Jurkat, Clone E6-1 (cell line): ENCODE measurements at places on chromosomes 7 and 10.

DNA sequence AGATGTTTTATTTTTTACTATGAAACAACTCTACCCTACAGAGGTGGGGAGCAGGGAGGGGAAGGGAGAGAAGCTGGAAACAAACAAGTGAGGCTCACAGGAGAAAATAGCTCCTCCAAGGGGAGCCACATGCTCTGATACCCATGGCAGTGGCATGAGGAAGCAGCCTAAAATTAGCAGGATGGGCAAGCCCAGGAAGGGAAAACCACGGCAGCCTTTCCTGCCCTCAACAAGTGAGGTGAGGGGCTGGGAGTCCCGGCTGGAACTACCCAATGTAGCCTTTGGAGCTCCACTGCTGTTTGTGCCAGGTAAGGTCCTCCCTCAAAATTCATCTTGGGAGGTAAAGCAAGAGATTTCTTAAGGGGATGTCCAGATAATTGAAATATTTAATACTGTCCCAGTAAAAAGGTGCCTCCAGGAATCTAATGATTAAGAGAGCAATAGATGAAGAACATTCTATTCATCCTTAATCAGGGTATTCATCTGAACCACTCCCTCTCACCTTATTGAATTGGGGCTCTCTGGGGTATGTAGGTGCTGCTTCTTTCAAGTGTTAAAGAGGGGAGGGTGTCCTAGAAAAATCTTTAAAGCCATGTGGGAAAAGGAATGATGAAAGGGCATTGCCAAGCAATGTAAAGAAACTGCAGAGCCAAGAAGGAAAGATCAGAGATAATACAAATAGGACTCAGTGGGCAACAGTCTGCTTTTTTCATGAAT lies 12.8 kb upstream of the HERC4 start:
- no peak for DNase-seq

GRCh38 chr10:21599582-21599981 lies 65.5 kb downstream of the MLLT10 start:
- no peak for DNase-seq

GRCh38 chr10:65628493-65629139 lies 1297.2 kb upstream of the LRRTM3 start:
- DNase-seq, result no peak

- DNase-seq, result no peak
Observed at GRCh38 chr10:91652364-91652763, 19.5 kb upstream of the PPP1R3C start.

- DNase-seq, result no peak
Observed at GRCh38 chr10:63464402-63465292, 1.1 kb downstream of the JMJD1C start.

DNA sequence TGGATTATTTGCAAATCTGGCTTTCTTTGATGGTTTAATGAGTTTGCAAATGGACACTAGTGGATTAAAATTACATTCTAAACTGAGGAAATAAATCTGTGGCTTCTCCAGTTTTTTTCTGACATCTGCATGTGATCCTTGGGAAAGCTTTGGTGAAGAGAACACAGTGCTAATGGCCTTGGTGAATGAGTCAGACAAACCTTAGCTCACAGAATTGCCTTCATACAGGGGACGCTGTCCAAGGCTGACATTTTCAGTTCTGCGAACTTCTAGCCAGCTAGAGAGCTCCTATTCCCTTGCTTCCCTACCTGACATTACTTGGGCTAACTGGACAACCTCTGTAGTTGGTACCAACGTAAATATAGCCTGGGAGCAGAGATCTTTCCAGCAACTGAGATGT lies 21.2 kb downstream of the BMPER start:
- no peak for DNase-seq

GRCh38 chr7:89584896-89585295 lies 569.4 kb upstream of the STEAP1 start:
- DNase-seq, result no peak

DNA sequence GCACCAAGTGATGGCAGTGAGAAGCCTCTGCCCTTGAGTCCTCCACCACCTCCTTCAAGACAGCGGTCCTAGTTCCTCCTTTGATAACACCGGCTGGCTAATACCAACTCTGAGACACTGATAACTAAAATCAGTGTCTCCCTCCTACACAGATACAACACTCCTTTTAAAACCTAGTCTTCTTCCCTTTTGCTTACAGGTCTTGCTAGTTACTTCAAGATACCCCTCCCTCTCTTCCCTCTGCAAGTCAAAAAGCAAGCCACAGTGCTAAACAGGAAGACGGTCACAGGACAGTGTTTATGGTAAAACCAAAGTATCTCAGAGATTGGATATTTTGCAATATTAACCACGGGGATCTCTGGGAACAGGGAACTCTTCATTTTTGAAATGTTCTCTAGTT lies 4.6 kb downstream of the AKR1B1 start:
- DNase-seq, result no peak

- DNase-seq, result no peak
Observed at GRCh38 chr7:8200316-8200715, 61.7 kb downstream of the ICA1 start.

DNA sequence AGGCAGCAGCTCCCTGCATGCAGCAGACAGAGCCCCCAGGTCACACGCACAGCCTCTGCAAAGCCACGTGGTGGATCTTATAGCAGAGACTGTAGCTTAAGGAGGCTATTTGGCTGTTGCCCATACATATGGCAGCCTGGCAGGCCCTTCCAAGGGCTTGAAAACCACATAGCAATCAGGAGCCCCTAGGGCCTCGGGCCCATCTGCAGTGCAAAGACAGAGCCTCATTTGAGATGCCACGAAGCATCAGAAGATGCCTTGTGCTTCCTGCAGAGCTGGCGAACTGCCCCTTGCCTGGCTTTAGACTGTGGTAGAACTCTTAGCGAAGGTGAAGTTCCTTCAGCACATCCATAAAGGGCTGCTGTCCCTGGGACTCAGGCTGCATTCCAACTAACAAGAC lies 309.9 kb downstream of the GRID1 start:
- no peak for DNase-seq

DNA sequence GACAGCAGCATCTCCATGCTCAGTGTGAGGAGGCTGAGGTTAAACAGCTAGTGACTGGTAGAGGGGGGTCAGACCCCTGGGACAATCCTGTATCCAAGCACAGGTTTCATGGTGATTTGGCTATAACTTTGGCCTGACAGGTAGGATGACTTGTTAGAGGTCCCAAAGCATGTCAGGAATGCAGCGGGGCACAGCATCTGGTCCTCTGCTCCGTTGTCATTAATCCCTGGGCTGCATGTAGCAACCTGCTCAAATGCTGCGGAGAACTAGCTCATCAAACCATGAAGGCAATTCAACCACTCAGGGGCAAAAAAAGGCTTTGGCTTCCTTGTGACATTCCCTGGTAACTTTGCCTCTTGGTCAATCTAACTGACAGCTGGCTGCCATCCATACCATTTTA lies 26.8 kb downstream of the WNT2 start:
- no peak for DNase-seq

DNA sequence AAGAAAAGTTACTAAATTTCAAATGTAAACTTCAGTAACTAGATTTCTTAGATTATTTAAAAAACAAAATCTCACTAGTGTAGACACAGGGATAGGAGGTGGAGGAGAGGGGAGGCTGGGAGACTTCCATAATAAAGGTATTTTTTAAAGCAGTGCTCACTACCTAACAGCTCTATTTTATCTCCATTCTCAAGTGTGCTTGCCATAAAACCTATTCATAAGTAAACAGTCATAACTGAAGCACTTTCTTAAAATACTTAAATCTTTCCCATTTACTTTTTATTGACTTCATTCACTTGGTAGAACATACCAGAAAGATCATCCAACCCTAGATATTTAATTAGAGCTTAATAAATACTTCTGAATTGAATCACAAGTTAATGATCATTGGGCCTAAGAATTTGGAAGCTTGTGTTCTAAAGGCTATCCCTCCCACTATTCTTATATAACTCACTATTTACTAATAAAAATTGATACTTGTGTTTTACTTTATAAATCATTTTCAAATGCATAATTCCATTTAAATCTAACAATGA lies 107.4 kb downstream of the SNX13 start:
- no peak for DNase-seq

- DNase-seq, result peak; percentile 51
Observed at GRCh38 chr7:112383671-112384417, 66.4 kb upstream of the IFRD1 start.

GRCh38 chr10:28709001-28709710 lies 31.8 kb downstream of the BAMBI start:
- DNase-seq, result no peak

DNA sequence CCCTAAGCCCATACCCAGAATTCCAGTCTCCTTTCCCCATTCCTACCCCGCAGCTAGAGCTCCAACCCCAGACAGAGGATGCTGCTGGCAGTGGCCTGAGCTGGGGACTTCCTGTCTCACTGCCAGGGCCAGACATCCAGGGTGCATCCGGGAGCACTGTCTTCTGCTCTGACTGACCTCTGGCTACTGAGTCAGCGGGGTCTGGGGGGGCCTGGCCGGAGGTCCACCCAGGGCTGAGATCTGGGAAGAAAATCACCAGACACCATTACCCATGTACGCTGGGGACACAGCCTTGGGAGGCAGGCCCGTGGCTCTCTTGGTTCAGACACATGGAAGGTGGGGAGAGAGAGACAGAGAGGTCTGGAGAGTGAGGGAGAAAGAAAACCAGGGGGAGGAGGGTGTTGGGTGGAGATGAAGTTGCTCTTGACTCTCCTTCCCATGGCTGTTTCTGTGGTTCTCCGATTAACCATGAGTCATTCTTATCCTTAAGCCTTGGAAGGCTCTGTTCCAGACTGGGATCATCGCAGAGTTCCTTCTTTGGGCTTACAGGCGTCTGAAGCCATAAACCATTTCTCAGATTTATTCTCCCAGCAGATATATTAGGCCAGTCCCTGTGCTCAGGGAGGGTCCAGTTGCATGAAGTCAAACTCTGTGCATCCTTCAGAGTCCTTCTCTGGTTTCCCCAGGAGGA lies 23.6 kb downstream of the TSPAN15 start:
- DNase-seq, result no peak

DNA sequence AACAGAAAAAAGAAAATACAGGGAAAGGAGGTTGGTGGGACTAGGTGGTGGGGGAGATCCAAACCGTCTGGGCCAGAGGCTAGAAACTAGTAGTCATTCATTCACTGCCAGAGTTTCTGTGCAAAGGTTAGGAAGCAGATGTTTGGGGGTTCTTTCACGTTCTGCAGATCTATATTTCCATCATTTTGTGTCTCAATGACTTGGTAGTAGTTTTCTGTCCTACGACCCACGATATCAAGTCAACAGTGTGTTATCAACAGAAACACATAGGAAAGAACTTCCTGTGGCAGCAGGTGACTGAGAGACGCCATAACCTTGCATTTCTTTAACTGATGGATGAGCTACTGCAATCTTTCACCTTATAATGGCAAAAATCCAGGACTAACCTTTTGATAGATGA lies 1.8 kb downstream of the CEP55 start:
- DNase-seq, result peak; percentile 47

DNA sequence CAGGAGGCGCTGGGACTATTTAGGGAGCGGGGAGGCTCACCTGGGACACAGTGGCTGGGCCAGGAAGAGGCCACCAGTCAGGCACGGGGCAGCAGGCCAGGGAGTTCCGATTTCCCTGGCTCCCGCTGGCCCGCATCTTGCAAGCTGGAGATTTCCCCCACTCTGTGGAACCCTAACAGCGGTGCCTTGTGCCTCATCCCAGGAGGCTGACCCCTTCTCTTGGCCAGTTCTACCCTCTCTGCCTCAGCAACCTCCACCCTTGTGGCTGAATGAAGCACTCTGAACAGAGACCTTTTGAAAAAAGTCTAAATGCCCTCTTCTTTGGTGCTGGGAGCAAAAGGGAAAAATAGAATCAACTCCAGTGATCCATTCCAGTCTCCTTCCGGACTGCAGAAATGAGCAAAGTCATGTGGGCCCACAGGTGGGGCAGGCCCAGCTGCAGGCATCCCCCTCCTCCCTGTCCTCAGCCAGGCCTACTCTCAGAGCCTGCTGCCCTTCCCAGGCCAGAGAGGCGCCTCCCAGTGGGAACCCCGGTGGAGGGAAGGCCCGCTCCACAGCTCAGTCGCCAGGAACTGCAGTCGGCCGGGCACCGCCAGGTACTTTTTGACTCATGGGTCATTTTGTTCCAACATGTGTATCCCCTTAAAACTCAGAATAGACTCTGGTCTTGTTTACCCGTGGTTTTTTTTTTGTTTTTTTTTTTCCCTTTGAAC lies 155.5 kb downstream of the ZNF248 start:
- no peak for DNase-seq

DNA sequence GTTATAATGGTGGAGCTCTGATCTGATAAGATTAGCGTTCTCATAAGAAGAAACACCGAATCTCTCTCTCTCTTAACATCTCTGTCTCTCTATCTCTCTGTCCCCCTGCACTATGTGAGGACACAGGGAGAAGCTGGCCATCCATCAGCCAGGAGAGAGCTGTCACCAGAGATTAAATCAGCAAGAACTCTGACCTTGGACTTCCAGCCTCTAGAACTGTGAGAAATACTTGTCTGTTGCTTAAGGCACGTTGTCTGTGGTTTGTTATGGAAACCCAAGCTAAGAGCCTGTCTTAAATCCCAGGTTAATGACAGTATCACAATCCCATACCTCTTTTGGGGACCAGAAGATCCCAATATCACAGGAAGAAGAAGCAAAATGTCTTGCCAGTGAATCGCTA lies 132.0 kb upstream of the AKR1E2 start:
- DNase-seq, result no peak

GRCh38 chr10:6230315-6230714 lies 27.6 kb downstream of the PFKFB3 start:
- no peak for DNase-seq

DNA sequence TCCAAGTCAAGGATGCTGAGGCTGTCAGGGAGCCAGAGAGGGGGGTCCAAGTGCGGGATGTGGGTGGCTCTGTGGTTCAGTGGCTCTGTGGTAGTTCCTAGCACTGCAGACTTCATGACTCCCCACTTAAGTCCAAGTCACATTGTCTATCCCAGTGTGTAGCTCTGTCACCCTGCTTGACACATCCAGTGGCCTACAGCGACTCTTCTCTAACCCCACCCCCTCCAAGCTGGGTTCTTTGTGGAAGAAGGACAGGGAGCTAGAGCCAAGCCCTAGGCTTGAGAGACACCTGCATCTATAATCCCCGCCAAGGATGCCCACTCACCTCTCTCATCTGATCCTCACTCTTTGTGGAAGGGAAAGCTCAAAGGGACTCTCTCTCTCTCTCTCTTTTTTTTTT lies 57.6 kb downstream of the ADCYAP1R1 start:
- DNase-seq, result no peak

GRCh38 chr10:121865554-121865953 lies 62.3 kb downstream of the ATE1 start:
- no peak for DNase-seq

- DNase-seq, result no peak
Observed at GRCh38 chr10:31134311-31134952, 102.8 kb upstream of the ZNF438 start.

DNA sequence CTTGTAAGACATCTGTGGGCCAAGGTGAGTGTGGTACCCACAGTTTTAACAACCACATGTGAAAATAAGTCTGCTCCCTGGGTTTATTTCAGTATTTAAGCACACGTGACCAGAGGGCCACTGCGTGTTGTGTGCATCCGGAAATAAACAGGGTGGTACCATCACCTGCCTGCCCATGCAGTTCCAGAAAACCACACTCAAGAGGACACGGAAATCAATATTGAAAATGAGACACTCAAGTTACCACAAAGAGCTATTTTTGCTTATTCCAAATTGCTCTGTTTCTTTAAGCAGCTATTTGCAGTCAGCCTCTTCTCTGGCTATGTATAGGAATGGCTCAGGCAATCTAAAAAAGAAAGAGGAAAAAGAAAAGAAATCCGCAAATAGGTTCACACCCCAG lies 71.8 kb upstream of the LOXL4 start:
- DNase-seq, result no peak

- no peak for DNase-seq
Observed at GRCh38 chr7:16967300-16967811, 85.6 kb upstream of the AGR3 start.
